Pons (tissue), 1 donor: ENCODE measurements at places on chromosomes 6 and 20.

DNA sequence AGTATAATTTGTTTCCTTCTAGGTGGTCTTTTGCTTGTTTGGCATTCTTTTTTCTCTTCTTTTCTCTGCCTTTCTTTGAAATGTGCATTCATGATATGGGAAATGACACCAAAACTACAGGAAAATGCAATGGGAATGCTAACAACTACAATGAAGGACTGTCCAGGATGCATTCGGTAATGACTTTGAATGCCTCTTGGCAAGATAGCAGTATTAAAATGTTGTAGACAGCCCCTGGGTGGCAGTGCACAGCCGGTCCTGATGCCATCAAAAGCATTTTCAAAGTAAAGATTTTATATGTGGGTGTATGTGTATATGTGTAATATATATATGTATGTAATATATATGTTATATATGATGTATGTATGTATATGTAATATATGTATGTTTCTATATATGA is 218.8 kb upstream of the MMS22L start:
- DNase-seq: peak; percentile 40

- no peak for DNase-seq
These were observed 32.7 kb downstream of the CD109 start for GRCh38 chr6:73728548-73729205.

- no peak for DNase-seq
These were observed 280.9 kb downstream of the QKI start for GRCh38 chr6:163695414-163695864.

DNA sequence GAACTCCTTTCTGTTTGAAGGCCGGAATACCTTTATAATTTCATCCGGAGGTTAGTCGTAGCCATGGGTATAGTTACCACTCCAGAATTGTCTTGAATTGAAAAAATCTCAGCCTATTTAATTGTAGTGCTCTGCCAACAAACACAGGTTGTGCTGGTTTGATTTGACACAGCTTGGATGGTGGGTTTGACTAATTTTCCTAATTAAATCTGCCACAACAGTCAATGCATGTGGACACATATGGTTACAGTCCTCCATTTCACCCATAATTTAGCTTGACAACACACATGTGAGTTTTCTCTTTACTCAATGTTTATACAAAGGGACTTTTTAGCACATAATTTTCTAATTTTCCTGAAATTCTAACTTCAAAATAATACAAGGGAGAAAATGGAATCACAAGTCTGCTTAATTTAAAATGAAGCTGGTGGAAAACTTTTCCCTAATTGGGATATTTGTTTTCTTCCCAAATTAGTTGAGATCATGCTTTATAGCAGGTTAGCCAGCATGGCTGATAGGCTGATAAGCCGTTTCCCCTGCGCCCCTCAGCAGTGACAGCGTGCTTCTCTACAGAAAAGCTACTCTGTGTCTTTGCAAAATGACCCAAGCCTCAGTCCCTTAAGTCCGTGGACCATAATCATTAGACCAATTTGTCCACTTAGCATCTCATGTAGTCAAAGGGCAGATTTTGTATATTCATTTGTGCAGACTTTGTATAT is 463.5 kb upstream of the FLRT3 start:
- DNase-seq: no peak

- DNase-seq: peak; percentile 100
These were observed at the start of gene ATF6B for GRCh38 chr6:32127717-32128592. Gene ATF6B, minus strand, starts transcription at chr6:32128246. Its CDS starts 39 bp downstream, at chr6:32128207.

DNA sequence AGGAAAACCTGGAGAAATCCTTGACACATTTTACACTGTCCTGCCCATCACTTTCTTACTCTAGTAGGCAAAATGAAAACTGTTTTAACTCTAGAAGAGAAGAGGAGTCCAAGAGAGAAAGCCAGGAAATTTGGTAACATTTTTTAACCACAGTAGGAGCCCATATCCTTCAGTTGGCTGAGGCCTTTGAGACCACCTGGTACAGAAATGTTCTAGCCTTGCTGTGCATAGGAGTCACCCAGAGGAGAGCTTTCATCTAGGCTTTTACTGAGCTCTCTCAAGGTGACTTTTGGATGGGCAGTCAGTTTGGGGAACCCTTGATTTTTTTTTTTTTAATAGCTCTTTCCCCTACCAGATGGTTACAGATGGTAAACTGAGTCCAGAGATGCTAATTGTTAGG is 25.0 kb downstream of the LRRN4 start:
- DNase-seq: no peak

DNA sequence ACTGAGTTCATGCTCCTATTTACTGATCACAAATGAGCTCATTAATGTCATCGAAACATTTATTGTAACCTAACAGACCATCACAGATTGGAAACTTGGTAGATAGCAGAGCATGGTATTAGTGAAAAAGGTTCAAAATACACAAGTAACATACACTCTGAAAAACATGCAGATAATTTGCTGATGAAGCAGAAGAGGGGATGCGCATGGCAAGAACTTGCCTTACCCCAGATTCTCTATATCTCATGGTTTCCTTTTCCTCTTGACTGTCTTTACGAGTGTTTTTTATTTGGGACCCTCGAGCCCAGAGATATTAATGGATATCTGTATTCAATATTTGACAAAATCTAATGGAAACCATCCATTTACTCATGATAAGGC is 37.6 kb downstream of the QRSL1 start:
- no peak for DNase-seq

DNA sequence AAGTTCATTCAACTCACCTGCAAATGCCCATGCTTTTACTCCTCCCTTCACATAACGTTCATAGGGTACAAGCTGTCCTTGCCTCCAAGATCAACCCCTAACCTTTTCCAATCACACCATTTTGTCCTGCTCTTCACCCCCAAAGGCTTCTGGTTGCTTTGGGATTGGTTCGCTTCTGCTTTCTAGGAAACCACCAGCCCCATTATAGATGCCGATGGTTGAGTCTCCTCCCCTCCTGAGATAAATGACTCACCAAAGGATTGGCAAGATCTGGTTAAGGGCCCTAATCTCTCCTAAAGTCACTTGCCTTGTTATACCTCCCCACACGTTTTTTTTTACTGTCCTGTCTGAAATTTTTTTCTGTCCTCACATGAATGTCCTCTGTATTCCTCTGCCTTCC is 311.4 kb downstream of the HACE1 start:
- DNase-seq: no peak

DNA sequence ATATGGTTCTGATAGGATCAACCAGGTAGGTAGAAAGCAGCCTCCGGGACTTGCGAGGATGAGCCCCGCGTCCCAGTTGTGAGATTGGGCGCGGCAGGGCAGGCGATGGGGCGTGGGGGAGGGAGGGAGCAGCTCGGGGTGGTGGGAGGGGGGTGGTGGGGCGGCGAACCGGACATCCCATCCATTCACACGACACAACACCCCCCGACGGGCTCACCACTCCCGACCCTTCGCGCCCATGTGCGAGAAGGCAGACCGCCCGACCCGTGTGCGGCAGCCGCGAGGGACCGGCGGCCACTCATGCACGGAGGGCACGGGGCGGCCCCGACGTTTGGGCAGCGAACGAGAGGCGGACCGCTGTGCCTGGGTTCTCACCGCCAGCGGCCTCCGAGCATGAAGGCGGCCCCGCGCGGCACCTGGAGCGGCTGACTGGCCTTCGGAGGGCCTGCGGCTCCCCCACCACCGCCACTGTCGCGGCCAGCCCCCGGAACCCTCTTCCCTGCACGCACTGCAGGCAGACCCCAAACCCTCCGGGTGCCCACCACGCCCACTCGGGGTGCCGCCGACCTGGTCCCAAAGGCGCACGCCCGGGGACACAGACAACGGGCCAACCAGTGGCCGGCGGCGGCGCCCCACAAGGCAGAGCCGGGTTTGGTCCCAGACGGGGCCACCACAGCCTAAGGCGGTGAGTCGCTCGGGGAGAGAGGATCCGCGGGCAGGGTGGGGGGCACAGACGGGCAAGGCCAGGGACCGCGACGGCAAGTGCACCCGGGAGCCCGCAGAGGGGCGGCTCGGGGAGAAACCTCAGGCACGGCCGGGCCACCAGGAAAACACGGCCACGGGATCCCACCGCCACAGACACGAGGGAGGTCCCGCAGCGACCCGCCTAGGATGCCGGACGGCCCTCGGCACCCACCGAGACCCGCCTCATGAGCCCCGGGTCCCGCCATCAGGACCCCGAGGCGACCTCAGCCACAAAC is 769.2 kb upstream of the DEFB115 start:
- no peak for DNase-seq

GRCh38 chr6:136921381-136921935 is 643 bp upstream of the SLC35D3 start:
- no peak for DNase-seq

DNA sequence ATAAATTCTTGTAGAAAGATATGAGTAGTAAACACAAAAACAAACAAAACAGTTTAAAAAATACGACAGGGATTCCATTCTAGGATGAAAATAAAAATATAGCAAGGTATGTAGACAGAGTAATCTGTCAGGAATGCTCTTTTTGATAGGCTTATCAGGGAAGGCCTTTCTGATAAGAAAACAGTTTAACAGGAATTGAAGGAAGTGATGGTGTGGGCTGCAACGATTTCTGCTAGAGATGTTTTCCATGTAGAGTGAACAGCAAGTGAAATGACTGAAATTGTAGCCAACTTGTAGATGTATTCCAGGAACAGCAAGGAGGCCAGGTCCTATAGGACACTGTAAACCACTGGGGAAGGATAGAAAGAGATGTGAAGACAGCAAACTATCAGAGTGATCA is 689.7 kb upstream of the GJE1 start:
- DNase-seq: no peak

DNA sequence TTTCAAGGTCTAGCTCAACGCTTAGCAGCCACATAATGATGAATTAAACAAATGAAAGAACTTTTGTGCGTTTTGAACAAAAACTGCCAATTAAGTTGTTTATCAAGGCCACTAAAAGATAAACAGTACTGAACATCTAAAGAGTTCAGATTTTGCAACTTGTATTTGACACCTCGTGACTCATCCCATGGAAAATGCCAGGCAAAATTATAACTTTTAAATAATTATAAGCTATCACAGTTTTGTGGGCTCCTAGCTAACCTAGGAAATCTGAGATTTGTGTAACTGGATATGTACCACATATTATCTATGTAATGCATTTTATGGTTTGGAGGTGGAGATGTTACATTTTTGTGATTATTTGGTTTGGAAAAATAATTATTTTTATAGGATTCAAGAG is 9.6 kb upstream of the BAG2 start:
- no peak for DNase-seq

DNA sequence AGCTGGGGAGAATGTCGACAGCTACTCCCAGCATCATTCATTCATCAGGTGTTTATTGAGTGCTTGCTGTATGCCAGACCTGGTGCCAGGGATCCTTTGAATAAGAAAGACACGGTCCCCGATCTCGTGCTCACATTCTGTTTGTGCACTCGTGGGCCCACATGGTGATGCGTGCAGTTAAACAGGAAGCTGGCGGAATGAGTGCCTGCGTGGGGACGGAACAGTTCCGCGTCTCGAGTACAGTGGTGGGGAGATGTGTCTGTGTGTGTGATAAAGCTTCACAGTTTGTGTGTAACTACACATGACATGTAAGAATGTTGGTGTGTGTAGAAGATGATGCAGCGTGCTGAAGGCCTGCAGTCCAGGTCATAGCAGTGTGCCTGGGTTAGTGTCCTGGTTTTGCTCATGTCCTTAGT is 6.5 kb downstream of the RBM38 start:
- no peak for DNase-seq

- DNase-seq: no peak
These were observed 20.1 kb upstream of the UTRN start for GRCh38 chr6:144265061-144265357.

- DNase-seq: no peak
These were observed 40.0 kb upstream of the CLDN20 start for GRCh38 chr6:155223646-155224451.

DNA sequence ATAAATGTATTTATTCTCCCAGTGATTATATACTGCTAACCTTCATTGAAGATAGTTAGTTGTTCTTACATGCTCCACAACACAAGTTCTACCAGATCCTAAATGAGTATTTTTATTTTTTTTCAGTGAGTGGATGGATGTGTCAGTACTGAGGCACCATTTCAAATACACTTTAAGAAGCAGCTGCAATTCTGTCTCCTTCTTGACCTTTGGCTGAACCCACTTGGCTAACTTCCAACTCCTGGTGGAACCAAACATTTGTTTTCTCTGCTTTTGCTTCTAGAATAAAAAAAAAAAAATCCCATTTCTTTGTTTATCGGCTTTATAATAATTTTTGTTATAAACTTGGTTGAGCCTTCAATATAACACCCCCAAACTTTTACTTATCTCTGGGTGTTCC is 458.3 kb upstream of the MAP3K7 start:
- DNase-seq: no peak

GRCh38 chr6:40804905-40805304 is 217.7 kb upstream of the LRFN2 start:
- no peak for DNase-seq

GRCh38 chr6:138491017-138491416 is 8.3 kb downstream of the NHSL1 start:
- no peak for DNase-seq

GRCh38 chr6:26383624-26384417 is 913 bp downstream of the BTN2A2 start:
- no peak for DNase-seq

DNA sequence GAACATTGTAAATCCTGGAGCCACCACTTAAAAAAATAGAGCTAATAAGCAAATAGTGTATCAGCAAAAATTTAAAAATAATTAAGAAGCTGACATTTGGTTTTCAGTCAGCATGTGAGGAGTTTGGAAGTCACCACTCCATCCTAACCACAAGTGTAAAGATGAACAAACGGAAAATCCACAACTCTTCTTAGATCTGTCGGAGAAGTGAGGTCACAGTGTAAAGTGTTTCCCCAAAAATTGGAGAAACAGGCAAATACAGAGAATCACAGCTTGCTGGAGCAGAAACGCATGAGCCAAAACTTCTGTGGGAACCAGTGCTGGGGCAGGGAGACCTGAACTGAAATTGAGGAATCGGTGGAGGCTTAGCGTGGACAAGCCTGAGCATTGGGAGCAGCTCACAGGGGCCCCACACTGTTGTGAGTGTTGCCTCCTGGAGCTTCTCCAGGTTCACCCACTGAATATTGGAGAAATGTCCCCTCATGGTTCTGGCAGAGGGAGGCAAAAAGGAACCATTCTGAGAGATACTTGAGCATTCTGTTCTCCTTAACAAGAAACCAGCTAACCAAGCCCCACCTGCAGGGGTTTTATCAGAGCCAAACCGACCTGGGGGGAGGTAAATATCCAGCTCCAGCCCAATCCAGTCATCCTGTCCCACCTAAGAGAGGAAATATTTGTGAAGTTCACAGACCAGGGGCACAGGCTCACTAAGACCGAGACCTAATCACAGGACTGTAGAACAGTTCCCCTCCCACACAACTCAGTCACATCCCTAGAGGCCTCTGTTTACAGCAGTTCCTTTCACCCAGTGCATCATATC is 192.0 kb downstream of the ERMARD start:
- no peak for DNase-seq

DNA sequence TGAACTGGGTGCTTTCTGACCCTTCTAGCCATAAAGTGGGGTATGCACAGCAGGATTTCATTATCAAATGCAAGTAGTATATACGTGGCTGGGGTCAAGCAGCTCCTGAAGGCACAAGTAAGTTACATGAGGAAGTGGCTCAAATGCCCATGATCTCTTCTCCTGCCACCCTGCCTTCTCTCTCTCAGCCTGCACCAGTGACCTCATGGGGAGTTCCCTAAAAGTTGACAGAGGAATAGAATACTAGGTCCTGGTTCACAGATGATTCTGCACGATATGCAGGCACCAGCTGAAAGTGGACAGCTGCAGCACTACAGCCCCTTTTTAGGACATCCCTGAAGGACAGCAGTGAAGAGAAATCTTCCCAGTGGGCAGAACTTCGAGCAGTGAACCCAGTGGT is 282.0 kb downstream of the BCKDHB start:
- DNase-seq: no peak
